ENCODE measurements at places on chromosomes 6 and 20.

DNA sequence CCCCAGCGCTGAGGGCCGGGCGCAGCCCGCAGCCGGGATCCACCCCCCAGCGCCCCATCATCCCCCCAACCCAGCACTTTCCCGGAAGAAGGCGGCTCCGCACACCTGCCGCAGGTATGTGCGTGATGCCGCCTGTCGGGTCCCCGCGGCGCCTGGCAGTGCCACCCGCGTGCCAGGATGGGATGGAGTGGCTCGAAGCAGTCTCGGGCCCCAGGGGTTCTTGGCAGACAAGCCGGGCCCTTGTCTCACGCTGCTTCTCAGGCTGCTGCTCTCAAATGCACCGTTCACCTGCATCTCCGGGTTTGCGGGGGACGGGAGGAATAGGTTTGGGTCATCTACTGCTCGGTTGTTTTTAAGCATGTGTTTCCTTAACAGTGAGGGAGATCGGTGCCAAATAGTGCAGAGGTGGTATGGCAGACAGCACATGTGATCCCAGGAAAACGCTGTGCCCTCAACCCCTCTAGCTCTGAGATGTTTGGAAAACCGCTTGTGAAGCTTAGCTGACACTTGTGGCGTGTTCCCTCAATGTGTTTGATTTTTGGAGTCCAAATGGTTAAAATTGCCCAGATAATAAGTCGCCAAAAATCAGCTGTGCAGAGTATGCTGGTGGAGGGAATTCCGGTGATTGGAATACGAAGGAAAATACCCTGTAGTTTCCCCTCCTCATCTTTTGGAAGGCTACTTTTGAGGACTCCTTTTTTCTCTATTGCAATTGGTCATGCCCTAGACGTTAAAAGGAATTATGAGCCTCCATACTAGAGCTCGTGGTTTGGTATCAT, 926 bp downstream of the MYLIP start:
- DNase-seq = no peak

GRCh38 chr6:88143421-88144157, 22.6 kb downstream of the CNR1 start:
- no peak for DNase-seq

- DNase-seq = no peak
Measured at GRCh38 chr6:151284012-151284411, 44.2 kb downstream of the AKAP12 start.

- DNase-seq = no peak
Measured at GRCh38 chr6:36692220-36692619, 5.4 kb upstream of the RAB44 start.

DNA sequence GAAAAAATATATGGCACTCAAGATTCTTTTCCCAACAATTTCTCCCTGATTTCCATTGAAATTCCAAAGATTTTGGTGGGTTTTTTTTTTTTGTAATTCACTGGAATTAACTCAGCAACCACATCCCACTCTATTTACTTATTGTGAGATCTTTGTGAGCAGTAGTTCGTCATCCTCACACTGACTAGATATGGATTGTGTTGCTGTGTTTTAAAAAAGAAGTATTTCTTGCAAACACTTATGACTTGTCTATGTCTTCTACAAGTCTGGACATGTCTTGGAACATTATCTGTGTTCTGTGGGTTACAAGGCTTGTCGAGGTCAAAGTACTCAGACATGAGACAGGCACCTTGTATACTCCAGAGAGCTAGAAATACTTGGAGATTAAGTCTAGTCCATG, 7.3 kb upstream of the TENT5A start:
- no peak for DNase-seq

GRCh38 chr6:32623693-32624092, 13.5 kb upstream of the HLA-DQA1 start:
- DNase-seq = no peak

DNA sequence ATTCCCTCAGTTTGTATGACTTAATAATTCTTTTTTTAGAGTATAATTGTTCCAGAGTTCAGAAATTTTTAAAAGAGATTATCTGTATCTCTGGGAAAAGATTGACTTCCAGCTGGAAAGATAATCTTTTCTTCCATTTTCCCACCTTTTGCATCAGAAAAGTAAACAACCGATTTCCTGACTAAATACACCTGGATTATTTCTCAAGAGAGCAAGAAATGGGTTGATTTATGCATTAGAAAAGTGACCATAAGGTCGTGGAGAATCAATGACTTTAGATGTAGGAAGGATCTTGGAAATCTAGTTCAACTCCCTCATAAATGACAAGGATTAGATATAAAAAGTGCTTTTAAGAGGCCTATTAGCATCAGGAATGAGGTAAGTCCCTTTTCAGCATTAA, 79.9 kb downstream of the SGK1 start:
- no peak for DNase-seq

- no peak for DNase-seq
Measured at GRCh38 chr6:109243863-109244825, 138.1 kb downstream of the CD164 start.

DNA sequence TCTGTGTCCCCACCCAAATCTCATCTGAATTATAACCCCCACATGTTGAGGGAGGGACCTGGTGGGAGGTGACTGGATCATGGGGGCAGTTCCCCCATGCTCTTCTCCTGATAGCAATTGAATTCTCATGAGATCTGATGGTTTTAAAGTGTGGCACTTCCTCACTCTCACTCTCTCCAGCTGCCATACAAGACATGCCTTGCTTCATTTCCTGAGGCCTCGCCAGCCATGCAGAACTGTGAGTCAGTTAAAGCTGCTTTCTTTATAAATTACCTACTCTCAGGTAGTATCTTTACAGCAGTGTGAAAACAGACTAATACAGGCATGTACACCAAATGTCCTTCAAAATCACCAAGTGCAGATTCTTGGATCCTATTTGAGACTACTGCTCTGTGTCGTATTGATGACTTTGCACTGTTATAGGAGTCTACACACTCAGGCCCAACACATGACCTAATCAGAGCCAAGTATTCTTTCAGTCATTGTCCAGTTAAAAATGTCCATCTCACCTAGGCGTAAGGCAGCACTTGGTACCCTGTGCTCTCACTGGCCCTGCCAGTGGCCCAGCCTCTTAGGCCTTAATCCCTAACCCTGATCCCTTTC, 52.8 kb upstream of the UST start:
- no peak for DNase-seq

DNA sequence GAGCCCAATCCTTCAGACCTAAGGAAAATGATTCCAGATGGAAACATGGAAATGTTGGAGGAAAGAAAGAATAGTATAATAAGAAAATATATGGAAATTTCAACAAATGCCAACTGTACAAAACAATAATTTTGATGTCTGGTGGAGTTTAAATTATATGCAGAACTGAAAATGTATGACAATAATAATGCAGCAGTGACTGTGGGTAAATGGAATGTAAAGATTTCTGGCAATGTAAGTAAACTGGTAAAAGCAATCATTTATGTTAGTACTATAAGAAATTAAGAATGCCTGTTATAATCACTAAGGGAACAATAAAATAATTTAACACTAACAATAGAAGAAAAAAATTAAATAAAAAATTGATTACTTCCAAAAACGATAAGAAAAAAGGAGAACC, 89.0 kb downstream of the EDN1 start:
- DNase-seq = no peak

GRCh38 chr20:23255716-23256385, 94.7 kb upstream of the NXT1 start:
- DNase-seq = no peak

- DNase-seq = no peak
Measured at GRCh38 chr20:5809495-5809894, 59.3 kb downstream of the SHLD1 start.

GRCh38 chr20:36435592-36436541, 105.5 kb upstream of the MYL9 start:
- DNase-seq = peak; percentile 72

DNA sequence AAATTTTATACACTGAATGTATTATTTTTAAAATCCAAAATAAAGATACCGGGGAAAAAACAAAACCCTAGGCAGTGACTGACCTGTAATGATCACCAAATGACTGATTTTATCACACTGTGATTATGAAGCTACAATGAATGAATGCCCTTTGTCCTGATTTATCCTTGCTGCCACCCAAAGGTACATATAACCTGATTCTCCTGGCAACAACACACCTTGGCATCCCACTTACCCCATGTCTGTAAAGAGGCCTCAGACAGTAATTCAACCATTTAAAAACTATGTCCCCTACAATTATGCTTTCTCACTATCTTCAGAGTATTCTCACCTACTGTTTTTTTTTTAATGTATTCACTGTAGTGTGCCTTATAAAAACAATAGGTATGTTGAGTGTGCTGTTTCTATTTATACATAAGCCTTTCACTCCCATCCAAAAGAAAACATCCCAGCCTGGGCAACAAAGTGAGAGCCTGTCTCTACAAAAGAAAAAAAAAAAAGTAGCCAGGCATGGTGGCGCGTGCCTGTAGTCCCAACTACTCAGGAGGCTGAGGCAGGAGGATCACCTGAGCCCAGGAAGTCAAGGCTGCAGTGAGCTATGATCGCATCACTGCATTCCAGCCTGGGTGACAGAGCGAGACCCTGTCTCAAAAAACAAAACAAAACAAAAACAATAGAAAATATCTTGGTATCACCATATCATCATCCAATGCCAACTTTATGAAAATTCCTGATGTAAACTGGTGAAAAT, 21.7 kb downstream of the B4GALT5 start:
- no peak for DNase-seq

DNA sequence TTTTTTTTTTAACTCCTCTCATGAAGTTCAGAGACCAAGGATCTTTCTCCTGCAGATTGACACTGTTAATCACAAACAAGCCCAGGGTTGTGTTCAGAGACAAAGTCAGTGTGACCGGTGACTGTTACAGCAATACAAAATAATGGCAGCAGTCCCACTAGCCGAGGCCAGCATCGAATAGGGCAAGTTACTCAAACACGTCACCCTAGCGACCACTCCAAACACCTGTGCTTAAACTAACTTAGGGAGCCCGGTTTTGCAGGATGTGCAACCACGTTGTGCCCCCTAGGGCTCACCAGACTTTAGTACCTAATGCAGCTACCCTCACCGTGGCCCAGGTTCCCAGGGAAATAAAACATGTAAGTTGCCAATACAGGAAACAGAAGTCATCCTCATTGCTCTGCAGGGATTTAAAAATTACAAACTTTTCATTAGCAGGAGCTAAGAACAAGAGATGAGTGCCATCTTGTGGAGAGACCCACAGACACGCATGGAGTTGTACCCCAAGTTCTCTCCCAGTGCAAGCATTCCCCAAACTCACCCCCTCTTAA, 38.1 kb downstream of the FAM50B start:
- DNase-seq = no peak

- no peak for DNase-seq
Measured at GRCh38 chr6:33021917-33022316, 12.5 kb upstream of the HLA-DOA start.

DNA sequence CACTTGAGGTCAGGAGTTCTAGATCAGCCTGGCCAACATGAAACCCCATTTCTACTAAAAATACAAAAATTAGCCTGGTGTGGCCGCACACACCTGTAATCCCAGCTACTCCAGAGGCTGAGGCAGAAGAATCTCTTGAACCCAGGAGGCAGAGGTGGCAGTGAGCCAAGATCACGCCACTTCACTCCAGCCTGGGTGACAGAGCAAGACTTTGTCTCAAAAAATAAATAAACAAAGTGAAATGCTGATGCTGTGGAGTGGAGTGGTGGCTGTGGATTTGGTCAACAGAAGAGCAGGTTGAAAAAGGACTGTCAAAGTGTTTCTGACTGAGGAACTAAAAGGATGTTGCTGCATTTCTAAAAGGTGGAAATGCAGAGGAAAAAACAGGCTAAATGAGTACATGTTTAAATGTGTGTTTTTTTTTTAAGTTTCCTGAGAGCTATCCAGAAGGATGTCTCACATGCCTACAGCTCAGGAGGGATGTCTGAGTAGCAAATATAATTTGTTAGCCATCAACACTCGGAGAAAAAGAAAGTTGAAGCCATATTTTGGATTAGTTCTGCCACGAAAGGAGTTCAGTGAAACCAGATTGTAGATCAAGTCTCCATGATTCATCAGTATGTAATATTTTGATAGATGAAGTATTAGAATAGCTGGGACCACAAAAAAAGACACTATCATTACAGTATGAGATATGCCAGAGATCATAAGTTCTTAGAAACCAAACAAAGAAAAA, 621.1 kb upstream of the ADGRB3 start:
- DNase-seq = no peak

GRCh38 chr6:105803442-105803841, 282.7 kb upstream of the PRDM1 start:
- DNase-seq = no peak

GRCh38 chr6:157640746-157641451, 182.1 kb upstream of the SNX9 start:
- no peak for DNase-seq

DNA sequence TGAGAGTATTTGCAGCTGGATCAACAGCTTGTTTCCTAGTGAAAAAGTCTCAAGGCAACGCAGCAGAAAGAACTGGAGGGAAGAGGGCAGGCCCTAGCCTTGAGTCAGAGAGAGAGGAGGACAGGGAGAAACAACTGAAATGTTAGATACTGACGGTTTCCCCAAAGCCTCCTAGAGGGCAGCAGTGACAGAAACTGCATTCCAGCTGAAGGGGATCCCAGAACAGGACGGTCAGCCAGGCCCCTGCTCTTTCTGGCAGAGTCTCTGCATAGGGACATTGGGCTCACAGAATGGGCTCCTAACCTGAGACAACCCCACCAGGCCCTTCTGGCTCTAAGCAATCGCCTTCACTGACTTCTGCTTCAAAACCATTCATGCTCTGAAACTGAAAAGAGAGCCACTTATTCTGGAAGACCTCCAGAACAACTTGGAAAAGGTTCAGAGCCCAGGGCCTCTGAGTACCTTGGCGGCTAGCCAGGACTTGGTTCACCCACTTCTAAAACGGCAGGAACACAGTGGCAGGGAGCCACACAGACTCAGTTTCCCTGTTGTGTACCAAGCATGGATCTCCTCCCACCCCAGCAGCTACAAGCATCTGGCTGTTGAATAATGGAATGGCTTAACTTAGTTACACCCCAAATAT, 72.9 kb downstream of the PSMB1 start:
- DNase-seq = no peak

Measured in activated CD8-positive, alpha-beta memory T cell treated with anti-CD3 and anti-CD28 coated beads for 4 hours (primary cell).